Bronchial epithelial cell (primary cell): ENCODE measurements at places on chromosomes 3 and 15. TPM values are rescaled to one million over a fixed set of nuclear protein-coding genes. Genes with fewer than 3 reads are reported as not detected.
A peak's percentile ranks its signal among the peaks of the same experiment; 100 is the strongest.

Gene EFHB
- total RNA-seq: 0.13 and 0.26 TPM in 2 replicates

DNA sequence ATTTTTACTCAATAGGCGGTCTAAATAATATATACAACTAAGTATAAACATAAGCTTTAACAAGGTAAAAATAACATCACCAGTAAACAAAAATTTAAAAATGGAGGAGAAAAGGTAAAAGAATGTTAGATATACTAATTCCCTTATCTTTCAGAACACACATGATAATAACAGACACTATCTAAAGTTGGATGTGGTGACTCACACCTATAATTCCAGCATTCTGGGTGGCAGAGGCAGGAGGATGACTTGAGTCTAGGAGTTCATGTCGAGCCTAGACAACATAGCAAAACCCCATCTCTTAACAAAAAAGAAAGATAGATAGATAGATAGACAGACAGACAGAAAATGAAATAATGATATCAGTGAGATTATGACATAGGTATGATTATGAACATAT is 85.1 kb downstream of the STAG1 start:
- DNase-seq: peak; percentile 15

GRCh38 chr3:159987291-159987711 is 1.3 kb upstream of the IL12A start:
- peak; percentile 46 for DNase-seq

GRCh38 chr3:146803745-146804144 is 198.6 kb upstream of the PLSCR5 start:
- DNase-seq: no peak

DNA sequence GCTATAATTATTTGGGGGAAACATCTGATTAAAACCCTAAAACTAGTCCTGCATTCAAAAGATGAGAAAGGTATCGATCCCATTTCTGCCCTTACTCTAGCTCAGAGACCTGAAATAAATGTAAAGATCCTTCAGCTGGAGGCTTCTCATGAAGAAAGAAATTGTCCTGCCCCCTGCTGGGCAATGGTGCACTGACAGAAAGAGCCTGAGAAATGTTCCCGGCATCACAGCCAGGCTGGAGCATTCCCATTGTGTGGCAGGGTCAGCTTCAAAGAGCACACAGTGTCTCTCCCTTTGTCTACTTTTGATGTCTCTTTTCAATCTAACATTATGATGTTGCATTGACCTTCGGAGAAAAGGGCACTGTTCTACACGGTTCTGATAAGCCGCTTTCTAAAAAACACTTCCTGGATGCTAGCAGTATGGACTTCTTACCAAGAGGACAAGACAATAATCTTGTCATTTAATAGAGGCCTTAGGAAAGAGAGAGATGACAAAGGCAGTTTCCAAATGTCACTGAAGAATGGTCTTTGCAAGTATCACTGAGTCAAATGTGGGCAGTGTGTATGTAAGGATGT is 287.5 kb downstream of the MAGI1 start:
- peak; percentile 35 for DNase-seq

DNA sequence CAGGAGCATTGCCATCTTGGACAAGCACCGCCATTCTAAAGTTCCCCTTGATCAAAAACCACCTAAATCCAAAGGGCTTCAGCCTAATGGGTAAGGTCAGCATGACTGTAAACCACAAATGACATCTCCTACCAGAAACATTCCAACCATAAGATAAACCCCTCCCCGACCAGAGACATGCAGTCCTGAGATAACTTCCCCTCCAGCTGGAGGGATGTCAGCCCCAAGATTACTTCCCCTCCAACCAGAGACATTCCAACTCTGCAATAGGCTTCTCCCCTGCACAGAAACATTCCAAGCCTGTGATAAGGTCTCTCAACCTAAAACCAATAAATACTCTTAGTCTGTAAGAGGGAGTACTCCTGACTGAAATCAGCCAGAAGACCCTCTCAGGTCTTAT is 62.7 kb upstream of the DNAJC19 start:
- no peak for DNase-seq

- peak; percentile 37 for DNase-seq
Measured at GRCh38 chr15:53539878-53540277, 219.6 kb downstream of the WDR72 start.

- DNase-seq: peak; percentile 91
Measured at GRCh38 chr3:14199641-14200040, 21.0 kb downstream of the LSM3 start.

DNA sequence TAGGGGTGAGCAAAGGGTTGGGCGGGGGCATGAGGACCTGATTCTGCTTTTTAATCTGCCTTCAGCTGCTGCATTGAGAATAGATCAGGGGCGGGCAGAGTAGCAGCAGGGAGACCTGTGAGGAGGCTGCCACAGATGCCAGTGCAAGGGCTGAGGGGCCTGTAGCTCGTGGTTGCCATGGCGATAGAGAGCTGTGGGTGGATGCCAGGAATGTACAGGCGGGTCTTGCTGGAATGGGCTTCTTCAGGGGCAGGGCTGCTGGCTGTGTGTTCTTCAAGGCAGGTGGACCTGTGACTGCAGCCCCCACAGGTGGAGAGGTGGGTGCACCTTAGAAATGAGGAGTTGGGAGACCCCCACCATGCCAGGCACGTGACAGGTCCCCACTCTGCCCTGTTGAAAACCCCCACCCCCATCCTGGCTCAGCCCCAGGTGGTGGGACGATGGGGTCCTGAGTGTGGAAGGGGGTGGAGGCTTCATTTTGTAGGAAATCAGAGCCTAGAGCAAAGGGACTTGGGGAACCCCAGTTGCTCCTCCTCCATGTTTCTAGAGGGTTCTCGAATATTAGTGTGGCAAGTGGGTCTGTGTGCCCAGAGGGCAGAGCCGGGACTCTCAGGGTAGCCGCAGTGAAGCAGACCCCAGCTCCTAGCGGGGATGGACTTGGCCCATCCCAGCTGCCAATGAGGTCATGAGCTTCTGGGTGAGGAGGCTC is 38.3 kb downstream of the SLC6A6 start:
- DNase-seq: no peak

DNA sequence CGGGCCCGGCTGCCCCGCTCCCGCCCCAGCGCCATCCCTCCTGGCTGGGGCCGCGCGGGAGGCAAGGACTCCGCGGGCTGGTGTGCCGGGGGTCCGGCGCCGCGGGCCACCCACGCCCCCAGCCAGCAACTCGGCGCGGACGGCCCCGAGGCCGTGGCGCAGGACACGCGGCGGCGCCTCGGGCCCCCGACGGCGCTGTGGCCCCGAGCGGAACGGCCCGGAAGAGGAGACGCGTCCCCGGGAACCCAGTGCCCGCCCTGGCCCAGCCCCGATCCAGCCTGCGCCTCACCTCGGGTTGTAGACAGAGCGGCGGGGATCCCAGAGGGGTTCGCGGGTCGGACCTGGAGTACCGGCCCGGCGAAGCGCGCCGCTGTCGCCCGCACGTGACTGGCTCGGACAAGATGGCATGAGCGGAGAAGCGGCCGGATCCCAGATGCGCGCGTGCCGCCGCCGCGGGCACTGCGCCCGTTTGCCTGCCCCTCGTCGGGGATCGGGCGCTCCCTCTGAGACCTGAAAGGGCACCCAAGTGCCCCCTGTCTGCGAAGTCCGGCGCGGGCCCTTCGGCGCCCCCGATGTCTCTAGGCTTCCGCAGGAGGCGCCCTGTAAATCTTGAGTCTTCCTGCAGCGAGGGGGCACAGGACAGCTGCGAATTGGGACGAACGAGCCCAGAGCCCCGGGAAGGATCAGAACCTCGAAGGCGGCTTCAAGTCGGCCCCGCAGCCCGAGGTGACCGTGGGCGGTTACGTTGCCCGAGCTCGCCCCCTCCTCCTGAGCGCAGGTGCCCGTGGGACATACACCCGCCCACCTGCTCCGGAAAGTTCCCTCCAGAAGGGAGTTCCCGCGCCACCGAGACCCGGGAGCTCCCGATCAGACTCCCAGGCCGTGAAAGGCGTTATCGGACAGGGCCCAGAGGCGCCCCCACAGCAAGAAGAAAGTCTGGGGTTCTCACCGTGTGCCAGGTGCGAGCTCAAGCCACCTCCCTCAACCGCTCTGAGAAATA is 598 bp upstream of the SFMBT1 start:
- no peak for DNase-seq

Gene MYO1E
- 63.8 and 71.9 TPM in 2 replicates for total RNA-seq

GRCh38 chr15:40558952-40559742 is 5.7 kb downstream of the CCDC32 start:
- no peak for DNase-seq

DNA sequence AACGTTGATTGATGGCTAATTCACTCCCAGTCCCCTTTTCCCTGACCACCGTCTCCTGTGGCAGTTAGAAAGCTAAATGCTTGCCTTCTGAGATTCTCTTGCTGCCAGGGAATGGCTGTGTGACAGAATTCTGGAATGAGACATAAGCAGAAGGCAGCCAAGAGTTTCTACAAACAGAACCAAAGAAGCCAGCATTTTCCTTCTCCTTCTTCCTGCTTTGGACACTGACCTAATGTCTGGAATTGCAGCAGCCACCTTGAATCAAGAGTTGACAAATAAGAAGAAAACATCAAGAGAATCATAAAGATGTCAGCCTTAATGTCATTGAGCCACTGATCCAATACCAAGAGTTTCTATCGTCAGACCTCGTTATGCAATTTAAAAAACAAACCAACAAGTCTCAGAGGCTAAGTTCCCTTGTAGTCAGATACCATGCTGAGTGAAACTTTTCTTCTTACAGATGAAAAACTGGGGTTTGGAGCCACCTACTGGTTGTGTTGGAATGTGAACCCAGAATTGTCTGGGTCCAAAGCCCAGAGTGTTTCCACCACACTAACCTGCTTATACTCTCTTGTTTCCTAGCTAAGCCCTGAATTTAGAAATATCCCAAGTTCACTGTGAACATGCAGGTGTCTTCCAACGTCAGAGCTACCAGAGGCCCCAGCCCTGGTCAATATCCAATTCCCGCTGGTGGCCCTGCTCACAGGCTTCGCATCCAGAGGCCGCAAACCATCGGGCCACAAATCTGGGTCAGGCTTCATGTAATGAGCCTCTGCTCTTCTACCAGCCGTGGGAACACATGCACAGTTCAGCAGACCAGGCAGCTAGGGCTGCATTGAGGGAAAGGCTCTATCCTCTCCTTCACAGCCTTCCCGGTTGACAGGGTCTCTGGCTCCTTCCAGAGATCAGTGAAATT is 42.5 kb downstream of the MCF2L2 start:
- DNase-seq: peak; percentile 61

Gene FGF12
- 0.13 TPM in 1 of 2 replicates, not detected in the other for total RNA-seq
